ENCODE measurements at places on chromosomes 5 and 9. TPM values are rescaled to one million over a fixed set of nuclear protein-coding genes. Genes with fewer than 3 reads are reported as not detected.

- no peaks in the 10 kb centered on the region for H3K36me3 ChIP-seq
- no peaks in the 10 kb centered on the region for H3K27me3 ChIP-seq
- H3K27ac ChIP-seq = no peak overlapping the region
- DNase-seq = no peak
- no peak overlapping the region for H3K4me3 ChIP-seq
Measured at GRCh38 chr5:178532666-178533065, 57.5 kb downstream of the COL23A1 start.

DNA sequence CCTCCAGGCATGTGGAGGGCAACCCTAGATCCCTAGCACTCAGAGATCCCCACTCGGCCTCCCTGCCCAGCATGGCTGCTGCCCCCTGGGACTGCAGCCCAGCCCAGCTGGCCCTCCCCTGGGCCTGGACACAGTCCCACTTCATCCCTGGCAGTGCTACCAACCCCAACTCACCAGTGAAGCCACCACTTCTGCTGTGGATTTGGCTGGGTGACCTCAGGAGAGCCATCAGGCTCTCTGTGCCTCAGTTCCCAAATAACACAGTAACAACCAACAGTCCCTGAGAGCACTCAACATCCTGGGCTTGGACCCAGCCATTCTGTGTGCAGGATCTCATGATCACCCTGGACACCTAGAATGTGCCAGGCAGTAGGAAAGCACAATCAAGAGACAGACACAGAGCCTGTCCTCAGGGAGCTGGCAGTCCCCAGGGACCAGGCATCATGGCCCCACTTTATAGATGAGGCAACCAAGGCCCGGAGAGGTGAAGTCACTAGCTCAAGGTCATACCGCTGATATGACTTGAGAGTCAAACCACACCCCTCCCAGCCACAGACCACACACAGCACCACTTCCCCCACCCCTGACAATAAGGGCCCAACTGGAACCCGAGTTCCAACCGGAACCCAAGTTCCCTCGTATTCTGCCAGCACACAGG lies 4.7 kb upstream of the PSMB7 start:
- no peaks in the 10 kb centered on the region for H3K4me1 ChIP-seq
- no peaks in the 10 kb centered on the region for H3K27me3 ChIP-seq
- H3K4me3 ChIP-seq = no peak overlapping the region
- DNase-seq = no peak
- no peak overlapping the region for H3K27ac ChIP-seq

GRCh38 chr9:109416135-109416706 lies 81.9 kb downstream of the PTPN3 start:
- DNase-seq = no peak
- no peaks in the 10 kb centered on the region for H3K36me3 ChIP-seq
- H3K4me3 ChIP-seq = peak overlapping the region; percentile 65
- H3K27me3 ChIP-seq = no peaks in the 10 kb centered on the region

- peak; percentile 80 for DNase-seq
- H3K4me3 ChIP-seq = peak overlapping the region; percentile 73
- H3K4me1 ChIP-seq = peaks cover 22% of the 10 kb centered on the region
- H3K27ac ChIP-seq = peak overlapping the region; percentile 99
- peaks cover 23% of the 10 kb centered on the region for H3K36me3 ChIP-seq
Measured at GRCh38 chr5:138336952-138337684, 948 bp upstream of the FAM53C start.

Gene TRIM7
- total RNA-seq = 28.8 TPM

DNA sequence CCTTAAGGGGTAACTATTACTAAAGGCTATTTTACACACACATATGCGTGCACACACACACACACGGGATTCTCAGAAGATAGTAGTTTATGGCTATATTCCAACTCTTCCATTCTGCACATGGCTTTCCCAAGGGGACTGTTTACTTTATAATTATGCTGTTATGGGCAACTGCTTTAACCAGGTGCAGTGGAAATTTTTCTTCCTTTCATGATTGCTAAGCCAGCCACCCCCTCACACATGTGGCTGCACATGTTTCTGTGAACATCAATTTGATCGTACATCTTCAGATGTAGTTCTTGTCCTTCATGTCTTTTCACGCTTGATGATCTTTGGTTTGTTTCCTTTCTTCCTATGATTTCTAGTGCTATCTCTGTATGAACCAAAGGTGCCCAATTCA lies 37.0 kb downstream of the MRPS30 start:
- no peak overlapping the region for H3K27ac ChIP-seq
- H3K4me1 ChIP-seq = no peaks in the 10 kb centered on the region
- no peak for DNase-seq
- H3K27me3 ChIP-seq = no peaks in the 10 kb centered on the region
- no peak overlapping the region for H3K4me3 ChIP-seq

DNA sequence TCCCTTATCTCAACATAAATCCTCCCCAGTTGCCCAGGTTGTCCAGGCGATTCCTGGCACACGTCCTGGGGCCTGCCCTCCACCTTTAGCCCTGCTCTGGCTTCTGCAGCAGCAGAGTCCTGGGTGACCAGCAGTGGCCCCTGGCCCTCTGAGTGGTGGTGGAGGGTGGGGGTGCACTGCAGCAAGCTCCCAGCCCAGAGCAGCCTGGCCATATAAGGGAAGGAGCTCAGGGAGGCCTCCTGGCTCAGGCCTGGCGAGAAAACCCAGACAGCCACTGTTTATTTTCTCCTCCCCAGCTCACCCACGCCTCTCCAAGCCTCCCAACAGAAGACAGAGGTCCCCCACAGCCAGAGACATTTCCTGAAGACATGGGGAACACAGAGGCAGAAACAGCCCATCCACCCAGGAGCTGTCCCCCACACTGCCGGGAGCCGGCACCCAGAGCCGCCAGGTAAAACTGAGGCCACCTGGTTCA lies 44.7 kb upstream of the IL17B start:
- no peak for DNase-seq
- peak overlapping the region; percentile 42 for H3K27ac ChIP-seq
- H3K27me3 ChIP-seq = no peaks in the 10 kb centered on the region

DNA sequence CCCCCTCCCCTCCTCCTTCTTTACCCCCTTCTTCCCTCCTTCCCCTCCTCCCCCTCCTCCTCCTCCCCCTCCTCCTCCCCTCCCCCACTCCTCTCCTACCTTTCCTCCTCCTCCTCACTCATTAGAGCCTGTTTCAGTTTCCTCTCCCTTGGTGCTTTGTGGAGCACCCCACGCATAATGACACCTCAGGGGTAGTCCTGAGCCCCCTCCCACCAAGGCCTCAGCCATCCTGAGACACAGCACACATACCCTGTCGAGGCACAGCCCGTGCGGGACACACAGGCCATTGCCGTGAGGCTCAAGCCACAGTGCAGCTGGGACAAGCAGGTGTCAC lies 35.4 kb downstream of the HK3 start:
- H3K36me3 ChIP-seq = no peaks in the 10 kb centered on the region
- H3K4me3 ChIP-seq = no peak overlapping the region
- no peak overlapping the region for H3K27ac ChIP-seq

Gene PTGES
- 0.32 TPM for total RNA-seq

- H3K27ac ChIP-seq = no peak overlapping the region
- H3K4me1 ChIP-seq = no peaks in the 10 kb centered on the region
- H3K27me3 ChIP-seq = no peaks in the 10 kb centered on the region
- H3K4me3 ChIP-seq = no peak overlapping the region
- no peaks in the 10 kb centered on the region for H3K36me3 ChIP-seq
Measured at GRCh38 chr5:32572778-32573480, 12.4 kb upstream of the SUB1 start.

DNA sequence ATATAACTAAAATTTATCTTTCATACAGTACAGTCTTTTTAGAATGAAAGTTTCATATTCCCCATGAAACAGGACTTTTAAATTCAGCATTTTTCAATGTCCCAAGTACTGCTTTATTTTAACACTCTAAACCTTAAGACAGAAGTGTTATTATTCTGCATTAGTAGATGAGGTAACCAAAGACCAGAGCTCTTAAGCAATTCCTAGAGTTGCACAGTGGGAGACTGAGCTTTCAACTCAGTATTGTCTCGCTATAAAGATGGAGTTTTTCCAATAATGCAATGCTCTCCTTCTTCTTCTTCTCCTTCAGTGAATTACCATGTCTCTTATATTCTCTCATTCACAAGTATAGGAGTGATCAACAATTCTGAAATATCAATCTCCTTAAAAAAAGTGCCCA lies 479.7 kb downstream of the CETN3 start:
- peaks cover 16% of the 10 kb centered on the region for H3K4me1 ChIP-seq
- H3K4me3 ChIP-seq = no peak overlapping the region
- no peaks in the 10 kb centered on the region for H3K36me3 ChIP-seq

DNA sequence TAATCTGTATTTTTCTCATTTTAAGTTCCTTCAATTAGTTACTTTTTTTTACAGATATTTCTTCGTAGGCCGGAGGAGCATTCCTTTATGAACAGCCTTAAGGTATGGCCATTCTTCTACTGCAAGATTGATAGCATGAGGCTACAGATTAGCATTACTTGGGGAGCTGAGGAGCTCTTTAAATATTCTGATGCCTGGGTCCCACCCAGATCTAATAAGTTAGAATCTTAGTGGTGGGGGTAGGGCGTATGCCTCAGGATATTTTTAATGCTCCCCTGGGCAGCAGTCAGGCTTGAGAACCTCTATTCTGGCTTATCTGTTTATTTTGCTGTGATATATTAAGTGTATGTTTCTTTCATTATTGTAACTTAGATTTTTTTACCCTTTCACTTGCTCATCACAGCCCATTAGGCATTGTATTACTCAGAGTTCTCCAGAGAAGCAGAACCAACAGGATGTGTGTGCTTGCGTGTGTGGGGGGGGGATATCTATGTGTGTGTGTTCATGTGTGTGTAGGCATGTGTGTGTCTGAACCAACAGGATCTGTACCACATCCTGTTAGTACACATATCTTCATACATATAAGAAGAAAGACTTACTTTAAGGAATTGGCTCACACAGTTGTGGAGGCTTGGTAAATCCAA lies 91.8 kb upstream of the MTAP start:
- no peaks in the 10 kb centered on the region for H3K27me3 ChIP-seq
- H3K36me3 ChIP-seq = no peaks in the 10 kb centered on the region
- no peak overlapping the region for H3K27ac ChIP-seq
- DNase-seq = no peak
- H3K4me1 ChIP-seq = no peaks in the 10 kb centered on the region

Gene GAS1
- 11.3 TPM for total RNA-seq

DNA sequence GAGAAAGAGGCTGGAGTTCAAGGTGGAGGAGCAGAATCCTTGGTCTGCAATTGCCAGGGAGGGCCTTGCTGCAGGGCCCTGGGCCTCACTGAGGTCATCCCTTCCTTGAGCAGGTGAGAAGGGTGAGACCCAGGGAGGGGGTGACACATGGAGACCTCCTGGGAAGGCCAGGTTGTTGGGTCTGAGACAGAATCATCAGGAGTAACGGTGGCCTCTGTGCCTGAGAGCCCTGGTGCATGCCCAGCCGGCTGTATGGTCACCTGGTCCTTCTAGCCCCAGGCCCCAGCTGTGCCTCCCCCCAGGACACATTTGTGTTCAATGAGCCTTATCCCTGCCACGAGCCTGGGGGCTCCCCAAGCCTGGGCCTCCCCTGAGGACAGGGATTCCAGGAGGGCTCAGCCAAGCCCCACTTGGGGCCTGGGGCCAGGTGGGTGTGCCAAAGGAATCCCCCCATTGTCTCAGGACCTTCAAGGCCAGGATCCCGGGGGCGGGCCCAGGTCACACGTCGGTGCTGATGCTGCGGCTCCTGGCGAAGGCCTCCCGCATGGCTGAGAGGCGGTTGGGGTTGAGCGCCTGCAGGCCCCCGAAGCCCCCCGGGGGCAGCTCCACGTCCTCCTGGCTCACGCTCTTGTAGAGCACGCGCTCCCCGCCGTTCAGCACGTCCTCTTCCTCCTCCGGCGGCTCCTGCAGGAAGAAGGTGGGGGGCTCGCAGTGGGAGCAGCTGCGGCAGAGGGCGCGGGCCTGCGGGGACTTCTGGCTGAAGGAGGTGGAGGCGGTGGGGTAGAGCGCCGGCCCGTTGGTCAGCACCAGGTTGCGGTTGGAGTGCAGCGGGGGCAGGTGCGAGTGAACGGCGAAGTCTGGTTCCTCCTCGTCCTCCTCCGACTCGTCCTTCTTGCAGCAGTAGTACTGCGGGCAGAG lies 30.4 kb downstream of the FAM163B start:
- H3K27ac ChIP-seq = no peak overlapping the region
- no peaks in the 10 kb centered on the region for H3K36me3 ChIP-seq
- peaks cover 5% of the 10 kb centered on the region for H3K27me3 ChIP-seq

GRCh38 chr9:128072144-128073021 lies 4.4 kb downstream of the SLC25A25 start:
- H3K4me3 ChIP-seq = peak overlapping the region; percentile 29
- peak overlapping the region; percentile 64 for H3K27ac ChIP-seq
- H3K4me1 ChIP-seq = peaks cover 36% of the 10 kb centered on the region
- no peaks in the 10 kb centered on the region for H3K36me3 ChIP-seq

Gene FAM78A
- 17.6 TPM for total RNA-seq

DNA sequence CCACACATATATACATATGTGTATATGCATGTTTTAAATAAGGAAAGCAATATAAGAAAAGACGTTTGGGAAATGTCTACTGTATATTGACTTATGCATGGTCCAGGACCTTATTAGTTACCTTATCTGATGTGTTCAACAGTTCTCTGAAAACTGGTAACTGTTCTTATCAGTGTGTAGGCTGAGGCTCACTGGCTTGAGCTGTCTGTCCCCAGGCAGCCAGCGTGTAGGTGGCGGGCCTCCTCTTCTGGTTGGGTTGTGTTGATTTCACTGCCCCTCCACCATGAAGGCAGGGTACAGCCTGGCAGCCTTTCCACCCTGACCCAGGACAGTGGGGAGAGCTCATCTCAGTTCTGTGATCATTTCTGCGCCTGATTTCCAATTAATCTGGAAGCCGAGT lies 38.7 kb upstream of the SEMA4D start:
- DNase-seq = no peak
- no peaks in the 10 kb centered on the region for H3K4me1 ChIP-seq
- no peak overlapping the region for H3K4me3 ChIP-seq
- no peaks in the 10 kb centered on the region for H3K36me3 ChIP-seq
- H3K27me3 ChIP-seq = no peaks in the 10 kb centered on the region

DNA sequence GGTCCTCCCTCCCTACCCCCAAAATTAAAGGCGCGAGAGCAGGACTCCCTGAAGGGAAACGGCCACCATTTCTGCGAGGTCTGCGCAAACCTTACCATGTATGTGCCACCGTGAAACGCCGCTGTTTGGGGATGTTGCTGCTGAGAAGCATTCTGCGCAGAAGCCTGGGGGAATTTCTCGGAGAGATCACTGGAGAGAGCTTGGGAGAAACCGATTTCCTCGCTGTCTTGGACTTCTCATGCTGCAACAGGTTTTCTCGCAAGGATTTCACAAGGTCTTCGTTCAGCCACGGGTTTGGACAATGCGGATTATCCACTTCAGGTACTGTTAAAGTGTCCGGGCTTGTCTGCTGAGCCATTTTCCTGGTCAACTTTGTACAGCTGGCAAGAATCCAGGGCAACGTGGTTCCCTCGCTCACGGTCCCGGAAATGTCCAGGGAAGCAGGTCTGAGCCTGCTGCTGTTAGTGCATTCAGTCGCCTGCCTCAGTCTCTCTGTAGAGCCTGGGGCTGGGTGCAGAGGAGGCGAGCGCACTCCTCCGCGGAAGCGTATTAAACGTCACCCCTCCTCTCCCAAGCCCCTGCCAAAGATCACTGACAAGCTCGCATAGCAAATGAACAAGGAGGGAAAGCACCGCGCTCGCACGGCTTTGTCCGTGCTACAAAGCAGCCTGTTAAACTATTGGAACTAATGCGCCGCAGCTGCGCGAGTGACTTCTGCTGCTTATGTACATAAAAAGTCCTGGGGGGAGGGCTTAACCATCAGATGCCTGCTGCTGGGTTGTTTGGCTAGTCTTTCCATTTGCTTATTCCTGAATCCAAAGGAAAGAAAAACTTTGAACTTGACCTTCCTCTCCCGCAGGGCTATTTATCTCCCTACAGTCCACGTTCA lies 125.1 kb downstream of the PDE4D start:
- no peaks in the 10 kb centered on the region for H3K36me3 ChIP-seq
- peaks cover 6% of the 10 kb centered on the region for H3K4me1 ChIP-seq
- peaks cover 22% of the 10 kb centered on the region for H3K27me3 ChIP-seq
- peak; percentile 33 for DNase-seq

Gene CYSRT1
- total RNA-seq = not detected
